NCI-H226 (cell line): ENCODE measurements at places on chromosomes 2 and 18.
A peak's percentile ranks its signal among the peaks of the same experiment; 100 is the strongest.

- DNase-seq, result no peak
Observed at GRCh38 chr2:65722028-65722778, 289.8 kb upstream of the SPRED2 start.

DNA sequence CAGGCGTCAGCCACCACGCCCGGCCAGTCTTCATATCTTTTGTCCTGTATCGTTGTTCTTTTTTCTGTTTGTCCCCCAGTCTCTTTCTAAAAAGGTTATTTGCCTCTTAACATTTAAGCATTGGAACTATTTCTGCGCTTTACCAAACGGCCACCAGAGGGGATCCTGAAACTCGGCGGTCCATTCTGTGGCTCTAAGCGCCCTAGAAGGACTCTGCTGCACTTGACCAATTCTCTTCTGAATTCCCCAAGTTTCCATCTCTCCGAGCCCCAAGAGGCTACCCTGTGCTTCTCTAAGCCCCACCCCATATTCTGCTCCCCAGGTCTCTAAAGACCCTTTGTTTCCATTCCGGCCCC is 33.1 kb upstream of the REG3G start:
- no peak for DNase-seq

- DNase-seq, result no peak
Observed at GRCh38 chr2:186591506-186591890, 1.6 kb downstream of the ITGAV start.

DNA sequence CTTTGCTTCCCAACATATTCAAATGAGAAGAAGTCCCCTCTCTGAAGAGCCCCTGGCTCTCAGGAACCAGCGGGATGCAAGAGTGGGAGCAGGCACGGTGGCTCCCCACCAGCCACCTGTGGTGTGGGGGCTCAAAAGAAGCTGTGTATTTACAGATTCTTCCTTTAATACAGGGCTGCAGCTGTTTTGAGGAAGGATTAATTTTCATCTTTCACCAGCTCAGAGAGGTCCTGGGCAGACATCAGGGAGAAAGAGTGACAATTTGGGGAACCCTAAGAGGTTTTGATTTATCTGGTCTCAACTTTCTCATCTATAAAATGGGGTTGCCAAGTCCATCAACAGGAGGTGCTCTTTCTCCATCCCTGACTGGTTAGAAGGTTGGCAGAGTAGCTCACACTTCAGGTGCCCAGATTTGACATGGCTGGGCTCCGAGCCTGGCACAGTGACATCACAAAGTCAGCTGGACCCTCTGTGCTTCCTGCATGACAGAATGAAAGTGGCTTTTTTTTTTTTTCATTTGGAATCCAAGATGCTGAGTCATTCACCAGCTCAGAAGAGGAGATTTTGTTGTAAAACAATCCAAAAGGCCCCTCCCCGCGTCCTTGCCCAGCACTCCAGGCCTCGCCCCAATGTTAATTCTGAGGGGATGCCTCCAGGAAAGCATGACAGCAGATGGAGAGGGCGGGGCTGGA is 15.5 kb upstream of the SIX2 start:
- DNase-seq, result peak; percentile 91

DNA sequence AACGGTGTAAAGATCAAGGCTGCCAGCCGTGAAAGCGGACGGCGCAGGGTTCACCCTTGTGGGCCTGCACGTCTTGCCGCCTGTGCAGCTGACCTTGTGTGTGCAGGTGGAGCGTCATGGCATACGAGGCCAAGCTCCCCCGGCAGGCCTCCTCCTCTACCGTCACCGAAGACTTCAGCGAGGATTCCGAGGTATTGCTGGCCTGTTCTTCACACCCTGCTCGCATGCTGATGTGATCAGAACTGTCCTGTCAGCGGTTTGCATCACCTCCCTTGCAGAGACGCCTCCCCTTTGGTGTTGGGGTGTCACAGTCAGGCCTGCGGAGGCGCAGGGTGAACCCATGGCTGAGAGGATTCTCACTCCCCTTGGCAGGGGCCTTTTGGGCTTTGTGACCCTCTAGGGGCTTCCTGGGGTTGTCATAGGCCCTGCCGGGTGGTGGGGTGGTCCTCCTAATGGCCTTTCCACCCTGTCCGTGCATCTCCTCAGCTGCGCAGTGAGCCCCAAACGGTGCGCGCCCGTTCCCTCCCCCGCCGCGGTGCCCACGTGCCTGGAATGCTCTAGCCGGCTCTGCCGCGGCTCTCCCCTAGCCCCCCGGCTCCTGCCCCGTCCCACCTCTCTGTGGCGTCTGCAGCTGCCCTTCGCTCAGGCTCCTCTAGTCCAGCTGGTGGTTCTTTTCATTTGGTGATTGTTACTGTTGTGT is 92.5 kb downstream of the DGKD start:
- no peak for DNase-seq

DNA sequence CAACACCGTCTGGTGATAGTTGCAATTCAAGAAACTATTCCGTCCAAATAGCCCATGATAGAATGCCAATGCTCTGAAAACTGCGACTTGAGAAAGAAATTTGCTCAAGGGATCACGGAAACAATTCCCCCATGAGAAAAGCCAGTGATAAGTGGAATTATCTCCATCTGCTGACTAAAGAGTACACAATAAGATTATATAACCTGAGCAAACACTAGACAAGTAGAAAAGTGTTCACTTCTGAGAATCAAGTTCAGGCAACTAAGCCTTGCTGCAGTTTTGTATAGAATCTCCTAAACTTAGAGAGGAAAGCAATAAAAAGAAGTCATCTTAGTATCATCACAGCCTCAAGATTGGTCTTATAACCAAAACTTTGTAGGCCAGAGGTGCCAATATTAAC is 336.3 kb upstream of the NRXN1 start:
- no peak for DNase-seq

DNA sequence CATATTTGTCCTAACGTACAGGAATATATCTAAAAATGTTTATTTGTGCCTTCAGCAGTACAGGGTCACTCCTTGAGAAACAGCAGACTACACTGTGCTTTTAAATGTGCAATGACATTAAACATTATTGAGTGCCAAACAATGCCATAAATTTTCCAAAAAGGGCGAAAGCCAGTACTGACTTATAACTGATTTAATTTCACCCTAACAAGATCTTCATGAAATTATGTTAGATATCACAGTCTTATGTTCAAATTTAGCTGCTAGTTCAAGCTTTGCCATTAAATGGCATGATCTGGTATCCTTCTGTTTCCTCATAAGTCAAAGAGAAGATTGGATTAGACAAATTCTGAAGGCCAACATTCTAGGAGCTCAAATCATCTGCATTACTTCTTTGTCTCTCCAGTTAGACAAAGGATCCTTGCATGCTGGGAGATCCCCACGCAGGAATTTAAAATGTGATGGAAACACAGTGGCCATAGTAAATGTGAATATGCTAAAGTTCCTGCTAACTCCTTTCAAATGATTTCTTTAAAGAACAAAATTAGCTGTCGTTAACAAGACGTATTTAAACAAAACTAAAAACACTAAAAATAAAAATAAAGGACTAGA is 129.3 kb upstream of the STON1 start:
- DNase-seq, result no peak

GRCh38 chr2:109374548-109375130 is 239.1 kb downstream of the SEPTIN10 start:
- no peak for DNase-seq

DNA sequence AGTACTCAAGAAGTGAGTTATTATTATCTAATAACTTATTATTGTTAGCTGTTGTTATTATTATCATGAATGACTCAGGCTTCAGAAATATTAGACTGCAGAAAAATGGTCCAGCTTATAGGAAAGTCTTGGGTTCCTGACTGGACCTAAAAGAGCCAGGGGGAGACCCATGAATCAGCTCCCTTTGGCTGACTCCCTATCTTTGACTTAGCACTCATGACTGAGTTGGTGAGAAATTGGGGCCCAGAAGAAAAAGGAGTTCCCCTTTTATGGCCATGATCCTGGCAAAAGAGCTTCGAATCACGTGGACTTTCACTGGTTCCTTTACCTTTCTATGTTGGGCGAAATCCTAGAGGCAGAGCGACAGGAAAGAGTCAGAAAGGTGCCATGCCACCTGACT is 145.8 kb downstream of the MYO3B start:
- peak; percentile 5 for DNase-seq

DNA sequence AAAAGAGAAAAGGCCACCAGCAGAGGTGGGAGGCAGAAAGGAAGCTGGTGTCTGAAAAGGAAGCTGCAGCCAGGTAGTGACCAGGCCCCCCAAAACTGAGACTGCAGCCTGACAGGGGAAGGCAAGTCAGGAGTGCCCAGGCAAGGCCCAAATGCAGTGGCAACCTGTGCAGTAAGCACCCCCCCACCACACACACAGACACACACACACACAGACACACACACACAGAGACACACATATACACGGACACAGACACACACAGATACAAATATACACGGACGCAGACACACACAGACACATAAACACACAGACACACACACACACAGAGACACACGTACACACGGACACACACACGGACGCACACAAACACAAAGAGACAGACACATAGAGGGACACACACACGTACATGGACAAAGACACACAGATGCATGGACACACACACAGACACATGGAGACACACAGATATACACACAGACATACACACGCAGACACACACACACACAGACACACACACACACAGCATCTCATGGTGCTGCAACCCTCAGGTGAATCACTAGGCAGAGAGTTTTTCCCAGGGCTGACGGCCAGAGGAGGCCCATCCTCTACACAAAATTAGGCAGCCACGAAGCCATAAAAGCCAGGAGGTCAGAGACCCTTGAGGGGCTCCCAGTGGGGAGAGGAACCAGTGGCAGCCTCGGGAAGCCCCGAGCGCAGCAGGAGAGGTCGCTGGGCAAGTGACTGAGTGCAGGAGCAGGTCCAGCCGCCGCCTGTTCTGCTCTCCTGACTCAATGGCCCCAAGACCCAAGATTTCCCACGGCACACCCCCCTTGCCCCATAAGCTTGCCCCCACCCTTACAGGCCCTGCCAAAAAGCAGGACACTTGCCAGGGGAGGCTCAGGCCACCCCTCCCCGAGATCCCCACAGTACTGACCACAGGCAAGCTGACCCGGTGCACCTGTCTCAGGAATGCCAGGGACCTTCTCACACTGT is 6.3 kb downstream of the SDC1 start:
- no peak for DNase-seq
